Kidney (tissue), 22 donors: ENCODE measurements at places on chromosomes 13 and 19.

- H3K4me3 ChIP-seq: no peak overlapping the region
- no peaks in the 10 kb centered on the region for H3K4me1 ChIP-seq
- no peak for DNase-seq
- no peaks in the 10 kb centered on the region for H3K27me3 ChIP-seq
- no peaks in the 10 kb centered on the region for H3K36me3 ChIP-seq
Observed at GRCh38 chr13:40897053-40897452, 107.6 kb downstream of the SLC25A15 start.

DNA sequence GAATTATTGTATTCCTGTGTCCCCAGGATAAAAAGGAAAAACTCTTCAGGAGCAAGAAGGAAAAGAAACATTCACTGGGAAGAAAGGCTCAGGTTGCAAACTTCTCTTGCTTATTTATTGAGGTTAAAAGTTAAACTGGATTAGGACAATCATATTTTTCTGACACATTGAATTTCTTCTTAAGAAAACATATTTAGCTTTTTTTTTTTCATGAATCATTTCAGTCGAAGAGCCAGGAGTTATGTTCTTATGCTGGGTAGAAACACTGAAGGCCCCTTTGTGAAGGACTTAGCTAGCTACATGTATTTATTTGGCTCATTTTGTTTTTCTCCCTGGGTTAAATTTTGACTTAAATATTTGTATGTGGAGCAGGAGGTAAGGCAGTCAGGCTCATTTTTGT, 434.0 kb downstream of the KLF5 start:
- H3K4me3 ChIP-seq: no peak overlapping the region
- H3K4me1 ChIP-seq: no peaks in the 10 kb centered on the region
- peak; percentile 0 for DNase-seq
- no peaks in the 10 kb centered on the region for H3K36me3 ChIP-seq
- H3K27ac ChIP-seq: no peak overlapping the region

DNA sequence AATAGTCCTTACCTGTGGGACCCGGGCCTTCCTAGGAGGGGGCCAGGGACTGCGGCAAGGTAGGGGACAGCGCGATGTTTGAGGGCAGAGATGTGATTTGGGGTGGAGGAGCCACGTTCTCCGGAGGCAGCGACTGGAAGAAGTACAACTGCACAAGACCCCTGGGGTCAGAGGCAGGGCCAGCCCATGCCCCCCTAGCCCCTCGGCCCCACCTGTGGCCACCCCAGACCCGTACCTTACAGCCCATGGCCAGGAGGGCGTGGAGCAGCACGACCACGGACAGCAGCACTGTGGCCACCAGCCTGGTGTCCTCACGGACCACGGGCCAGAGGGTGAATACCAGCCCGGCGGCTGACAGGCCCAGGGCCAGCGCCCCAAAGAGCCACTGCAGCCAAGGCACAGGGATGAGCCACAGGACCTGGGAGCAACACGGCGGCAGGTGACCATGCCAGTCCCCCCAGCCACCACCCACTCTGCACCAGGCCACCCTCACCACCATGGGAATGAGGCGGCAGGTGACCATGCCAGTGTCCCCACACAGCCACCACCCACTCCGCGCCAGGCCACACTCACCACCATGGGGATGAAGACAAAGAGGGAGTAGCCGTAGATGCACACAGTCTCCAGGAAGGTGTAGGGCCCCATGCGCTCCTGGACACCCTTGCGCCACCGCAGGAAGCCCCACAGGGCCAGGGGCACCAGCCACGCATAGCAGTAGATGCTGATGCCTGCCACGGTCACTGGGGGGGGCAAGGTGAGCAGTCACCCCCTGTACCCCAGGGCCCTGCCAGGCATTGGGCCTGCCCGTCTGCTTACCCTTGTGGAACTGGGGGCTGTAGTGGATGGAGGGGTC, 5.0 kb downstream of the YIPF2 start:
- peaks cover 5% of the 10 kb centered on the region for H3K4me1 ChIP-seq
- no peak overlapping the region for H3K27ac ChIP-seq
- no peaks in the 10 kb centered on the region for H3K27me3 ChIP-seq
- DNase-seq: no peak

GRCh38 chr13:113920606-113921286, 53.1 kb downstream of the C13orf46 start:
- H3K27me3 ChIP-seq: no peaks in the 10 kb centered on the region
- H3K4me3 ChIP-seq: no peak overlapping the region
- H3K27ac ChIP-seq: no peak overlapping the region
- no peak for DNase-seq

DNA sequence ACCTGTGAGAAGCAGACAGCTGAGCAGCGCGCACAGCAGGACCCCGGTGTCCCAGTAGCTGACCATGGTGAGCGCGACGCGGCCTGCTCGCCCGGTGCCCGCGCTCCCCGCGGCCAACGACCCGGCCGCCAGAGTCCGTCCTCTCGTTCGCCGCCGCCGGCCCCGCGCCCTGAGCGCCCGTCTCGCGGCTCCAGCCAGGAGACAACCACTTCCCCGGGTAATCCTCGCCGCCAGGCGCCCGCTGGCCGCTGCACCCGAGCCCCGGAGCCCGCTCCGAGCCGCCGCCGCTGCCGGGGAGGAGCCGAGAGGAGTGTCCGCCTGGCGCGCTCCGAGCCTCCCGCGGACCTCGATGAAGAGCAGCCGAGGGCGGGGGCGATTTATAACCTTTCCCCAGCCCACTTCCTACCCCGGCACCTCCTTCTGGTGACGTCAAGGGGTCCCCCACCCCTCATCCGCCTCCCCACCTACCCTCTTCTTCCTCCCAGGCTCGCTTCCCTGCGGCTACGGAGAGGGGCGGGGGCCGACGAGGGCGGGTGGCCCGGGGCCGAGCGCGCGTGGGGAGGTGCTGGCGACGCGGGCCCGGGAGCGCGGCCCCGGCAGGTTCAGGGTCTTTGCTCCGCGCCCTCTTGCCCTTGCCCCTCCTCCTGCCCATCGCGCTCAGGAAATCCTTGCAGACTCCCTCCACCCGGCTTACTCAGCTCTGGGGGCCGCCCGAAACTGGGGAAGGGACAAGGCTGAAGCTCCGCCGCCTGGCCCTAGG, at the start of gene FLT1:
Gene FLT1, minus strand, starts transcription at position 351 of the 760 bp plus-strand sequence. Its CDS starts 285 bp downstream, at position 66.
- peak within 1 kb of the TSS; percentile 74 for H3K27ac ChIP-seq
- H3K36me3 ChIP-seq: no peaks in the 10 kb centered on the region
- DNase-seq: peak; percentile 43
- peaks cover 52% of the 10 kb centered on the region for H3K27me3 ChIP-seq

DNA sequence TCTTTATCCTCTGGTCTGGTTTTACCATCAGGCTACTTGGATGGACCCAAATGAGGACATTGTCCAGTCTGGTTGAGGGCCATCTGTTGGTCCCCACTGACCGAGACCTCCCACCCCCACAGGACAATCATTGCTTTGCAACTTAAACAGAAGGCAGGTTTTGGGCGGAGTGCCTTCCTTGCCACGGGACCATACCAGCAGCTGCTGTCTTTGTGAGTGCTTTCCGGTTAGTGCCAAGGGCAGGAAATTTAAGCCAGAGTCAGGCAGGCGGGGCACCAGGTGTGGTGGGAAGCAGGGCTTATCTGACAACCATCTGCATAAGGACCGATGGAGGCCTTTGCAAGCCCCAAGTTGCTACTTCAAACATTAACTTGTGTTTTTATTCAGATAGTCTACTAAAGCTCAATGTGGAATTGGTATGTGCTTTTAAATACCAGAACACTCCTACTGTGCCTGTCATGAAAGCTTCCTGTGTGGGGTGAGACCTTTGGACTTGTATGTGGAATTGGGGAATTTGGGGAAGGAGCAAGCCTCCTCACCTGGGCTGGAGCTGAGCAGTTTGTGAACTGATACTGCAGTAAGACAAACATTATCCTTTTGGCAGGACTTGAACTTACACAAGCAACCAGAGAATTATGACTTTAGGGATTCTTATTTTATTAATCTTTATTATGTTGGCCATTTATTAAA, 39.3 kb upstream of the UBE2L5 start:
- no peaks in the 10 kb centered on the region for H3K36me3 ChIP-seq
- no peaks in the 10 kb centered on the region for H3K4me1 ChIP-seq
- H3K4me3 ChIP-seq: no peak overlapping the region
- H3K27me3 ChIP-seq: no peaks in the 10 kb centered on the region

GRCh38 chr19:16076958-16077611, 790 bp downstream of the TPM4 start:
- H3K36me3 ChIP-seq: no peaks in the 10 kb centered on the region
- peak; percentile 43 for DNase-seq
- peak overlapping the region; percentile 98 for H3K27ac ChIP-seq
- H3K4me3 ChIP-seq: peak overlapping the region; percentile 92

- H3K36me3 ChIP-seq: no peaks in the 10 kb centered on the region
- H3K27ac ChIP-seq: no peak overlapping the region
- peaks cover 2% of the 10 kb centered on the region for H3K27me3 ChIP-seq
- no peak overlapping the region for H3K4me3 ChIP-seq
Observed at GRCh38 chr13:22077205-22077683, 406.4 kb downstream of the FGF9 start.

DNA sequence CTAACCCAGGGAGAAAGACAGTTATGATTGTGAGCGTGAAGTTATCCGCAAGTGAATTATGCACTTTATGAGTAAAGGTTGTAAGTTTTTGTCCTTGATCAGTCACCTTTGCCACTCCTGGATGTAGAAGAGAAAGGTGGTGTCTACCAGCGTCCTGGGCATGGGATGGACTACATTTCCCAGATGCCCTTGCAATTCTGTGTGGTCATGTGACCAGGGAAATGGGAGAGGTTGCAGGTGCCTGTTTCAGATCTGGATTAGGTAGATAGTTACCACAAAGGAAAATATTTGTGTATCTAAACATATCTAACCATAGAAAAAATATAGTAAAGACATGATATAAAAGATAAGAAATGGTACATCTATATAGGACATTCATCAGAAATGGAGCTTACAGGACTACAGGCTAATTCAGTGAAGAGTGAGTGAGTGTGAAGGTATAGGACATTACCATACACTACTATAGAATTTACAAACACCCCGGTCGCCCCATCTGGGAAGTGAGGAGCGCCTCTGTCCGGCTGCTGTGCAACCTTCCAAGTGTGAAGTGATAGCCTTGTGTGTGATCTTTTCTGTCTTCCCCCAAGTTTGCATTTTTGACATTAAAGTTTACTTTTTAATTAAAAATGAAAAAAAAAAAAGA, 51.6 kb upstream of the CACNA1A start:
- H3K4me1 ChIP-seq: no peaks in the 10 kb centered on the region
- H3K36me3 ChIP-seq: no peaks in the 10 kb centered on the region
- no peak for DNase-seq
- H3K27ac ChIP-seq: no peak overlapping the region
- no peak overlapping the region for H3K4me3 ChIP-seq
- no peaks in the 10 kb centered on the region for H3K27me3 ChIP-seq
